ENCODE measurements at places on chromosomes 12 and 14.
A peak's percentile ranks its signal among the peaks of the same experiment; 100 is the strongest.

DNA sequence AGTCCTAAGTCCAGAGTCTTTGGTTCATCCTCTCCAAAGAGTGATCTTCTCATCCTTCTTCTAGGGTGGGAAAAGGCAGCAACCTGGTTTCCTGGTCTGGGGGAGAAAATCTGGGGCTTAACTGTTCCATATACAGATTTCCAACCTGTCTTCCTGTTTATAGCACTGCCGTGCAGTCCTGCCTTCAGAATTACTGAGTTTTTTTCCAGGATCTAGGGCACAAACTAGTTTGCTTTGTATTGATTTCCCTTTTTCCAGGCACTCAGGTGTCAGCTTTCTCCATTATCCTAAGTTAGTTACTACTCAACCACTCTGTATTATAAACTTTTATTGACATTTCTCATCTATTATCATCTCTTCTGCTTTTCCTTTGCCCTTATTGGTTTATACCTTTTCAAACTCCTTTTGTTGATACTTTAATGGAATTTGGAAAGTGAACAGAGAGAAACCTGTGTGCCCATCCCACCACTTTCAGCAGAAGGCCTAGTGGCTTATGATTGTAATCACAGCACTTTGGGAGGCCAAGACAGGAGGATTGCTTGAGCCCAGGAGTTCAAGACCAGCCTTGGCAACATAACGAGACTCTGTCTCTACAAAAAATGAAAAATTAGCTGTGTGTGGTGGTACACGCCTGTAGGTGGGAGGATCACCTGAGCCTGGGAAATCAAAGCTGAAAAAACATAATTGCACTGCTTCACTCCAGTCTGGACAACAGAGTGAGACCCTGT, 4.1 kb upstream of the LYZ start:
- no peak for DNase-seq

GRCh38 chr12:29725587-29726320, 58.0 kb downstream of the TMTC1 start:
- no peak for DNase-seq

DNA sequence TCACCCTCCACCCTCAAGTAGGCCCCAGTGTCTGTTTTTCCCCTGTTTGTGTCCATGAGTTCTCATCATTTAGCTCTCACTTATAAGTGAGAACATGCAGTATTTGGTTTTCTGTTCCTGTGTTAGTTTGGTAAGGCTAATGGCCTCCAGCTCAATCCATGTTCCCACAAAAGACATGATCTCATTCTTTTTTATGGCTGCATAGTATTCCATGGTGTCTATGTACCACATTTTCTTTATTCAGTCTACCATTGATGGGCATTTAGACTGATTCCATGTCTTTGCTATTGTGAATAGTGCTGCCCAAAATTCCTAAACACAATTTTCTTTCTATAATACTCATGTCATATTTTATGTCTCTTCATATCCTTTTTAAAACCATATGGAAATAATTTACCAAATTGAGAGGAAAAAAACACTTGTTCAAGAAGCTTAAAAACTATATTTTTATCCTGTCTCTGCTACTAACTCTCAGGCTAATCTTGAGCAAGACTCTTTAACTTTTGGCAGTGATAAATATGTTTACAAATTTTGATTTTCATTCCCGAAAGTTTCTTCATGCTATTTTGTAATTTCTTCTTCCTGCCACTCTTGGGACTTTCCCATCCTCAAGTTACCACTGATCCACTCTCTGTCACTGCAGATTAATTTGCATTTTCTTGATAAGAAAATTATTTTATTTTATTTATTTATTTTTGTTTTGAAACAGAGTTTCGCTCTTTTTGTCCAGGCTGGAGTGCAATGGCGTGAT, 28.0 kb upstream of the OSBPL8 start:
- no peak for DNase-seq

GRCh38 chr12:71195338-71195896, 37.6 kb upstream of the TSPAN8 start:
- DNase-seq = no peak

DNA sequence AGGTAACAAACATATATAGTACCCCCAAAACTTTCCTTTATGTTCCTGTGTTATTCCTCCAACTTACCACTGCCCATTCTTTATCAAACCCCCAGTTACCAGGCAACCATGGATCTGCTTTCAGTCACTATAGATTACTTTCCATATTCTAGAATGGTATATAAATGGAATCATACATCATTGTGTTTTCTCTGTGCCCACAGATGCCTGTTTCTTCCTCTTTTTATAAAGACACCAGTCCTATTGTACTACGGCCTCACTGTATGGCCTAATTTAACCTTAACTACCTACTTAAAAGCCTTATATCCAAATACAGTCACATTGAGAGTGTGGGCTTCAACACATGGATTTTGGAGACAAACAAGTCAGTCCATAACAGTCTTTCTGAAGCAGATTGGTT, 2.6 kb downstream of the TAS2R14 start:
- DNase-seq = no peak

DNA sequence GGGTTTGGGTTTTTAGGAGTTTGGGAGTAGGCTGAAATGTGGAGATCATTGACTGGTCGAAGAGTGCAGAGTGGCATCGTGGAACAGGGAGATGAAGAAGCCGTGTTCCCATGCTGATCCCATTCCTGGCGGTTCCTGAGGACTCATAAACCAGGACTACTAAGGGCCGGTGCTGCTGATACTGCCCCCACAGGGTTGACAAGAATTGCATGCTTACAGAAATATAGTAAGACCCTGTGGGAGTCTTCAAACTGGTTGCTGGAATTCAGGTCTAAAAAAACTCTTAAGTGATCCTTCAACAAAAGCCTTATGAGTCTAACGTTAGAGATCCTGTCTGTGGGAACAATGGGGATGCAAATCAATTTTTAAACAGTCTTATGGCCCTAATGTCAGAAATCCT, 64.0 kb upstream of the ARHGAP5 start:
- no peak for DNase-seq

- no peak for DNase-seq
Measured at GRCh38 chr14:37480446-37481290, 114.4 kb downstream of the FOXA1 start.

- no peak for DNase-seq
Measured at GRCh38 chr14:106209755-106210154, 683.4 kb downstream of the TMEM121 start.

- DNase-seq = no peak
Measured at GRCh38 chr14:64906022-64906421, 8.2 kb upstream of the CHURC1 start.

DNA sequence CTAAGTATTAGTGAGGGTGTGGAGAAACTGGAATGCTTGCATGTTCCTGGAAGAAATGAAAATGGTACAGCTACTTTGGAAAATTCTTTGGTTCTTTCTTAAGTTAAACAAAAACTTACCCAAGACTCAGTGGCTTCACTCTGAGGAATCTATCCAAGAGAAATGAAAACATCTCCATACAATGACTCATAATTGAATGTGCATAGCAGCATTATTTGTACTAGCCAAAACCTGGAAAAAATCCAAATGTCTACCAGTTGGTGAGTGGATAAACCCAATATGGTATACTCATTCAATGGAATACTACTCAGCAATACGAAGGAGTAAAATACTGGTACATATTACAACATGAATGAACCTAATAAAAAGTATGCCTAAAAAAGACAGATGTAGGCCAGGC, 18.0 kb upstream of the CRACR2A start:
- no peak for DNase-seq

DNA sequence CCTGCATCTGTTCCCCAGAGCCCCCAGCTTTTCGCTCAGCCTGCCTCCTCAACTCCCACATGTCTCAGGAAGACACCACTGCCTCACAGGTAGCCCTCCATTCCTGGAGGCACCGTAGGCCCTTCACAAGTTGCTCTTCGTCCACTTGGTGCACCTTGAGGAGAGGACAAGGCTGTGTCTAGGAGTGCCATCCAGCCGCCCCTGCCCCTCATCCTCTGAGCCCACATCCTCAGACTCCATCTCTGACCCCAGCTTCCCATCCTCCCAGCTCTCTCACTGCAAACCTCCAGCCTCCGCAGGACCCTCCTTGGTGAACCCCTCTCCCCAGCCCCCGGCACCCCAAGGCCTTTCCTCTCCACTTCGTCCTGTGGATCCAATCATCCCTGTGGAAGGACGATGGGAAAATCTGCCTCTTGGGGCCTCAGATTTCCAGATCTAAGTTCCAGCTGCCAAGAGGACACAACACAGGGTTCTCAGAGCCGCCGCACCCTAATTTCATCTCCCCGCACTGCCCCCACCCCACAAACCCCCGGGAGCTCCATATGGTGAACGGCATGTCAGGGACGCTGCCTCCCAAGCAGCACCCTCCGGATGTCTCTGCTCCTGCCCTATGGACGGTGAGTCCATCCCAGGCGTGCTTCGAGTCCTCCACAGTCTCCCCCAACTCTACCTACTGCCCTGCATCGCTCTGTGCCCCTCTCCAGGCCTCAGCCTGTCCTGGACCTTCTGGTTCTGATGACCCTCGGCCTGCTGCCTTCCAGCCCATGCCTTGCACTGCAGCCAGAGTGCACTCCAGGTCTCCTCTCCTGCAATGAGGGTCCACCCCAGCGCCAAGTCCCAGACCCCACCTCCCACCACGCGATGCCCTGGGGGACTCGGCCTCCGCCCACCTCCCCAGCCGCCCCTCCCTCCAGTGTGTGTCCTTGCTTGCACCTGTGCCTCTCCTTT, 314.1 kb upstream of the DIO3 start:
- no peak for DNase-seq

- no peak for DNase-seq
Measured at GRCh38 chr12:121000530-121000929, 15.8 kb downstream of the C12orf43 start.

DNA sequence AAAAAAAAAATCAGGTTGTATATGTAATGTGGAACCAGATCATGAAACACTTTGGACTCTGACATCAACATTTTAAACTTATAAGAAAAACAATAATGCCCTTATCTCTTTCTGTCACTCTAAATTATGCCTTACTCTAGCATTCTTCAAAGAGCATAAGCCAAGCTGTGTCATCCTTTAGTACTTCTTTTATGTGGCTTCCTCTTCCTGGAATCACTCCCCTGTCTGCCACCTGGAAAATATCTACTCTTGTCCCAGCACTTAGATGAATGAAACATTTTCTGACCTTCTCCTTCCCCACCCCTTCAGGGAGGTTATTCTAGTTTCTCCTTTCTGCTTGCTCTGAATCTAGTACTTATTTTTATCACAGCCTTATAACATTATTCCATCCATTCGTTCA, 101.2 kb downstream of the CNTN1 start:
- DNase-seq = no peak

GRCh38 chr14:77343662-77344061, 22.8 kb downstream of the GSTZ1 start:
- no peak for DNase-seq

GRCh38 chr12:118119449-118119879, 15.7 kb upstream of the VSIG10 start:
- no peak for DNase-seq

- DNase-seq = no peak
Measured at GRCh38 chr14:69270795-69271708, 11.1 kb downstream of the GALNT16 start.

- DNase-seq = peak; percentile 48
Measured at GRCh38 chr12:27511031-27511722, 12.8 kb upstream of the PPFIBP1 start.

DNA sequence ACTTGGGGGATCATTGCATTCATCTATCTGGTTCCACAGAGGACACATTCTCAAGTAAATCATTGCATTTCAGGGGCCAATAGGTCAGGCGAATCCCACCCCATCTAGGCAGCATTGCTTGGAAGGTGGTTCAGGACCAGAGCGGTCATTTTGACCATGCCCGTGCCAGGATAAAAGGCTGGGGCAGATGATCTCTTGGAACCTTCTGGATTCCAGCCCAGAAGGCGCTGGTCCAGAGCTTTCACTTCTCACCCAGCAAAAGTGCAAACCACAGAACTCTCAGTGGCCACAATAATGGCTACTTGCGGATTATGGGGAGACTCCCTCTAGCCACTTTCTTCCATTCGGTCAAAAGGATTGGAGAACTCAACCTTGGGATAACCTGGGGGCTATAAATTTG, 595 bp upstream of the KRT85 start:
- no peak for DNase-seq

GRCh38 chr12:120835657-120836056, 68.5 kb downstream of the SPPL3 start:
- DNase-seq = no peak

DNA sequence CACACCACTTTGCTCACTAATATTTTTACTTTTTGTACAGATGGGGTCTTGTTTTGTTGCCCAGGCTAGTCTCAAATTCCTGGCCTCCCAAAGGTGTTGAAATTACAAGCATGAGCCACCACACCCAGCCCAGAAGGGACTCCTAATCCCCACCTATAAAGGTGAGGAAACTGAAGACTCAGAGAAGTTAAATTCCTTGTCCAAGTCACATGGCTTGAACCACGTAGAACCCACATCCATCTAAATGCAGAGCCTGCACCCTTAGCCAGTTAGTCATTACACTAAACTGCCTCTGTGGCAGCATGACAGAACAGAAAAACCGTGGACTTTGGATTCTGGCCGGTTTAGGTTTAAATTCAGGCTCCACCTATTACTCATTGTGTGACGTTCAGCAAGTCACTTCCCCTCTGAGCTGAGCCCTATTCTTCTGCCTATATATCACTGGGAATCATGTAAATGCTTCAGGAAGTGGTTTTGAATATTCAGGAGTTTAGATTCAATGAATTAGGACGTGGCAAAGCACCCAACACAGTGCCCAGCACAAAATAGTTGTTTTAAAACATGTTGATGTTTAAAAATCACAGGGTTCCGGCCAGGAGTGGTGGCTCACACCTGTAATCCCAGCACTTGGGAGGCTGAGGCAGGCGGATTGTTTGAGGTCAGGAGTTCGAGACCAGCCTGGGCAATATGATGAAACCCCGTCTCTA, 3.0 kb upstream of the CORO1C start:
- DNase-seq = peak; percentile 72

- DNase-seq = no peak
Measured at GRCh38 chr12:45105996-45106395, 55.1 kb upstream of the DBX2 start.

- DNase-seq = no peak
Measured at GRCh38 chr14:90697132-90697531, 119.1 kb downstream of the TTC7B start.

DNA sequence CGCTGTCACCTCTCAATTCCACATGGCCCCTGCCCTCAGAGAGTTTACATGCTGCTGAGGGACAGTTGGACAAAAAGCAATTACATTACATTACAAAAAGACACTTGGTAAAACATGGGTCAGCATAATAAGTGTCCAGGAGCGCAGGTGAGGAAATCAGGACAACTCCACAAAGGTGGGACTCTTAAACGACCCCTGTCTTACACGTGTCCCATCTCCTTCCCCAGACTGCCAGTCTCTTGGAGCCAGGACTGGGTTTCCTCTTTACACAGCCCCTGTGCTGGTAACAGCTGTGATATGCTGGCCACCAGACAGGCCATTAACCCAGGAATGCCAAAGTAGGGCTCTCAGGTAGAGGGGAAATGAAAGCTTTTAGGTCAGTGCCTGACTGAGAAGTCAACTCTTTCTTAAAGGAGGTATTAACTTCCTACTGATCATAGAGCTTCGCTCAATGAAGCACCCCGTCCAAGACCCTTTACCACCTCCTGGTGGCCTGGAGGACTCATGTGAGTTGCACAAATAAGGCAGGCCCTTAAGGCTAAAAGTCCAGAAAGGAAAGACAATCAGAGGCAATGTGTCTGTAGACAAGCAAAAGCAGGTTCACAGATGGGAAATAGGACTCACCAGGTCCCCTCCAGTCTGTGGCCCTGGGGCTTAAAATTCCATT, 55.5 kb downstream of the ANO2 start:
- no peak for DNase-seq
